ENCODE measurements at places on chromosomes 5 and 9.

- DNase-seq: no peak
Observed at GRCh38 chr5:71788794-71789193, 69.7 kb downstream of the CARTPT start.

GRCh38 chr5:173917788-173918786 is 29.9 kb downstream of the CPEB4 start:
- DNase-seq: peak; percentile 85

- no peak for DNase-seq
Observed at GRCh38 chr5:148949841-148950470, 112.9 kb downstream of the SH3TC2 start.

DNA sequence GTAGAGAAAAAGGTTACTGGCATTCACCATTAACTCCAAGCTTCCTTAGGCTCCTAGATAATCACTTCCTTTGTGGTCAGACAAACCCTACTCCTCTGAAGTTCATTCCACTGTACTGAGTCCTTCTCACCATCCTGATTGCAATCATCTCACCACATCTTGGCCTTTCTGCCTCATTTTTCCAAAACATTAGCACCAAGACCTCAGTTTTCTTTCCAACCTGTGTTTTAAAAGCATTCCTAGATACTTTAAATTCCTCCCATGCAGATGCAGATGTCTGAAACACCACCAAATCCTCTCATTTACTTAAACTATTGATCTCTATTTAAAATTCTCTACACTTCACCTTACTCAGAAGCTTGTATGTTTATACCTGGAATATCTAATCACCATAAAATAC is 961.3 kb upstream of the CTNND2 start:
- DNase-seq: no peak

- DNase-seq: no peak
Observed at GRCh38 chr5:92594031-92594430, 987.0 kb downstream of the NR2F1-AS1 start.

DNA sequence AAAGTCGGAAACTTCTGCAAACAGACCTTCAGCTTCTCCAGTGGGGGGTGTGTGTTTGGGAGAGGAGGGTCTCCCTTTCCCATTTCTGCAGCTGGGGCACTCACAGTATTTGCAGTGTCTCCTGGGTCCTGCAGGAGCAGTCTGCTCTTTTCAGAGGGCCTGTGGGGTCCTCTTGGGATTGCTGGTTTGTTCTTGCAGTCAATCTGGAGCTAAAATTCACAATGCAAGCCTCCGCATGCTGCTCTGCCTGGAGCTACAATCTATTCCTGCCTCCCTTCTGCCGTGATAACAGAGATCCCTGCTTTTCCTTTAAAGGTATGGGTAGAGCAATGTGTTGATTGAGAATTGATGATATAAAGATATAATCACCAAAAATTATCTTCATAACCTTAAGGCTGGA is 43.2 kb downstream of the ZNF462 start:
- DNase-seq: no peak
